ENCODE measurements at places on chromosomes 6 and 20.

DNA sequence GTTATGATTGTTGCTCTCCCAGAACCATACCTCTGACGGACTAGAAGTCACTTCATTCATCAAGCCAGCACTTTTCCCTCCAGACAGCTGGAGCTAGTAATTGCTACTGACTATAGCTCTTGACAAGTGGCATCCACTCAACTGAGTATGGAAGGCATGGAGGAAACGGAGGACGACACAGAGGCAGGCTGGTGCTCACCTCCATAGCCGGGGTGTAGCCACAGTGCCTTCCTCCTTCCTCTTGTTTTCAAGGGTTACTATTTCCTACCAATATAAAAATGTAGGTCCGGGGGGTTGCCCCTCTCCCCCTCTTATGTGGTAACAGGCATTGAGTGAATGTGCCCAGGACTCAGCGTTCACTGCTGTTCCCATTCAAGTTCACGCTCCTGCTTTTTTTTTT is 23.5 kb upstream of the FOXC1 start:
- no peak for DNase-seq

DNA sequence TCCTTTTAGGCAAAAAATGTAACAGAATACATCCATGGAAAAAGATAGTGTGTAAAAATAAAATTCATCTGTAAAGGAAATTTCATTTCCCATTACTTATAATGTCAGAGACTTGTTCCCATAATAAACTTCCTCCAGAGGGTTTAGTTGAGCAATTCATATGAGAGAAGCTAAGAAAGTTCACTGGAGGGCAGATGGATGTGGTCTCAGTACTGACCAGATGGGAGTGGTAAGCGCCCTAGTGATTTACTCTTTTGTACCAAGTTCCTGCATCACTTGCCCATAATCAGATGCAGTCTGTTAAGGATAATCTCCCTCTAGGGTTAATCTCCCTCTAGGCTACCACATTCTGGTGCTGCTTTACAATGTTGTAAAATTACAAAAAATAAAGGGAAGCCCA is 61.7 kb downstream of the ESF1 start:
- no peak for DNase-seq

DNA sequence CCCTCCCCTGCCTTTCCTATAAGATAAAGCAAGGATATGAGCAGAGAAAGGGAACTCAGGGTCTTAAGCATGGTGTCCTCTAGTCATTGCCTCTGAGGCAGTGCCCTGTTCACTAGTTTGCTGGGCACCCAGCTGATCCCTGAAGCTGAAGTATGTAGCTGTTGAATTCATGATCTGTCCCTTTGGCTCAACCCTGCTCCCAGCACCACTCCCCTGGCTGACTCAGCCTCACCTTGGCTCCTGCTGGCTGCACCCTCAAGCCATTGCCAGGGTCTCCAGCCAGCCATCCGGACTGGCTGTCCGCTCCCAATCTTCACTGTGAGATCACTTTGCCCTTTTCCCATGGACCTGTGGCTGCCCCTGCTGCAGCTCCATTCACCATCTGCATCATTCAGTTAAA is 25.9 kb upstream of the UST start:
- DNase-seq = no peak

DNA sequence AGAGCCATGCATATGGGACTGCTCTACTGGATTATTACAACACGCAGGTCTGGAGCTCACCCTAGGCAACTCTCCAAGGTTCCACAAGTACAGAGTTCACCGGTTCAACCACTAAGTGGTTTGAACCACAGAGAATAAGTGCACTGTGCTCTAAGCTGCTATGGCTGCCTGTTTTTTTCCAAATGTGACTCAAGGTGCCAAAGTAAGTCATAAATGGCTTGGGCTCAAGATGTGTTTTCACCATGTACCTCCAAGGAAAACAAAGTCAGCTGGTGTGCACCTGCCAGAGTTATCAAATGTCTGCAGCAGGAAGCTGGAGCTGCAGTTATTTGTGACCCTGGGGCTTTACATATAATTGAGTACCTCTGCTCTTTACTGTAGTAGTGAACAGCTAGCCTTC is 76.7 kb downstream of the PREP start:
- no peak for DNase-seq

DNA sequence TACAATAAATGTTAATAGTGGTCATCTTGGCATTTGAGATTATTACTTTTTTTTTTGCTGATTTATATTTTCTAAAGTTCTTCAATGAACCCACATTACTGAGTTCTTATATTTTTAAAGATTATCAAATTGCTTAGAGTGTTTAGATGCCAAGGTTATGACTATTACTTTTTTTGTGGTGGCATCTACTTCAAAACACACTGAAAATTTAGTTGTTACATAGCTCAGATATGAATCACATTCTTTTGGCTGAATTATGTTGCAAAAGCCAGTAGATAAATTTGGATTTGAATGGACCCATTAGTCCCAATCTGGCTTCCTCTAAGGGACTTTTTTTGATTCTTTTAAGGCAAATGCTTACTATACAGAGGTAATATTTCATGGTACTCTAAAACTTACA is 8.9 kb downstream of the UTRN start:
- DNase-seq = no peak

- DNase-seq = no peak
These were observed 503 bp upstream of the GPLD1 start for GRCh38 chr6:24489881-24490280.

GRCh38 chr6:39836606-39837005 is 44.4 kb downstream of the DAAM2 start:
- no peak for DNase-seq

- no peak for DNase-seq
These were observed 128.8 kb upstream of the DTNBP1 start for GRCh38 chr6:15791448-15792181.

DNA sequence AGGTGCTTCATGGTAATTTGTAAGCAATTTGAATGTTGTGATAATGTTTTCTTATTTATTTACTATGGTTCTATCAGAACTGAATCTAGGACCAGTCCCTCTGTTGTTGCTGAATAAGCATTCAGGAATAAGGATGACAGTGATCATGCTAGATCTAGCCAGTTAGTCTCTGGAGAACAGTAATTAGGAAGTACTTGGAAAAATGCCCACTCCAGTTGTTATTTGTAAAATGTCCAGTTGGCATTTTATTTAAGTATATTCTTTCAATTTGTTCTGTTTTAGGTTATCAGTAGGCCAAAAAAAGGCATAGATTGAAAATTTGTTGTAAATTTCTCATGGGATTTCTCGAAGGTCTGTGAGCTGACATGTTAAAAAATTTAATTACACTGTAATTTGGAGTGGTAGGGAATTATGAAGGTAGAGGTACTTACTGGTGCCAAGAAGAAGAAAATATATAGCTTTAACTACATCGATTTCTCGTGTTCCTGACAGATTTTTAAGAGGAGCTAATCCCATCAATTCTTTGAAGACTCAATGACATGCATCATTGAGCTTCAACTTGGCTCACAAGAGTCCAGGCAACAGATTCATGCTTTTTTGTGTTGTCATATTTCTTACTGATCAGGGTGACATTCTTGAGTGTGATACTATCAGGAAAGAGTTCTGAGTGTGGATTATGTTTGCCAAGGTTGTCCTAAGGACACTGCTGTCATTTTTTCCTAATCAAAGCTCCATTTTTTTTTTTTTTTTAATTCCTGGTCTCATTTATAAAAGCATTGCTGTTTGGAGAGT is 177.3 kb downstream of the CARMIL1 start:
- no peak for DNase-seq

DNA sequence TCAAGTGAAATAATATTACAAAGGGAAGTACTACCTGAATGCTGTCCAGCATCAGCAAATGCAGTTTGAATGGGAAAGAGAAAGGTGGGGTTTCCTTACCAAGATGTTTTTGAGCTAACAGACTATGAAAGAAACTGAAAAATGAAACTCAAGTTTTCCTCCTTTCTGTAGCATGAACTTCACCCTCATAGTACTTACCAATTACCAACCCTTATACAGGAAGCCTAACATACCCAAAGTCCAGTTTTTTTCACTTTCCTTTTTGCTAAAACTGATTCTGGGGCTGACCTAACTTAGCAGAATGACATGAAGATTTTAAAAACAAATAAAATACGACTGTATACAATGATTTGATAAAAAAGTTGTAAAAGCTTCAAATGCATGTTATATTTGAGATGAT is 5.2 kb downstream of the ZNFX1 start:
- no peak for DNase-seq

DNA sequence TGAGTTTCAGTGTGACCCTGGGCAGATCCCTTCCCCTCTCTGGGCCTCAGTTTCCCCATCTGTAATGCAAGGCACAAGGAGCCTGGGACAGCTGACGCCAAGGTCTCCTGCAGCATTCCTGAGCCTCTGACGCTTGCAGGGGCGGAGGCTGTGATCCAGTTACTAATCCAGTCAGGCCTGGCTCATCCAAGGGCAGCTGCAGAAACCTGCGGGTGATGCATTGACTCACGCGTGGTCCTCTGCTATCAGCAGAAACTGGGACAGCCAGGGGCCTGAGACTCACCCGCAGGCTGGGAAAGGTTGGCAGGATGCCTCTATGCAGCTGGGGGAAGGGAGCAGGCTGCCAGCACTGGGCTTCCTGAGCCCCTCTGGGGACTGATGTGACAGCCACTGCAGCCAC is 65.0 kb upstream of the SIRPA start:
- no peak for DNase-seq

DNA sequence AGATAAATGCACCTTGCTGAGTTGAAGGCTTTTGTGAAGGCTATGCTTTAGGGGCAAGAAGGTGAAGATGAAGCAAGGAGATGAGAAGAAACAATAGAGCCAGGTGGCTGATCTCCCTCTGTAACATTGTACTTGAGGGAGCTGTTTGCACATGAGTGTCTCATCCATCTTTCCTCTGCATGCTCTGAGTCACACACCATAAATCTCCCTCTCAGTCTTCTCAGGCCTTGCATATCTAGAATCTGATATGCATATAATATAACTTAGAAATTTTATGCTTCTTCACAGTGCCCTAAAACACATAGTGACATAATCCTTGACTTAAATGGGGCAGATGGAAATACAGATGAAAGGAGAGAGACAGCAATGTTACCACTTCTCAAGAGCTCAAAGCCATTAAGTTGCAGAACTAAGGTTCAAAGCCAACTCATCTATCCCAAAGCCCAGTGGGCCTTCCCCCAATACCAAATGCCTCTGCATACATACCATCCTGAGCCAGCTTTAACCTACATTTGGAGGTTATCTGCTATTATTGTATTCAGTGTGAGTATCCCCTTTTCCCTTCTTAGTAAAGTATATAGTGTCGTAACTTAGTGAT is 62.4 kb upstream of the STXBP5 start:
- DNase-seq = no peak

GRCh38 chr20:58431134-58431533 is 42.1 kb downstream of the VAPB start:
- no peak for DNase-seq

DNA sequence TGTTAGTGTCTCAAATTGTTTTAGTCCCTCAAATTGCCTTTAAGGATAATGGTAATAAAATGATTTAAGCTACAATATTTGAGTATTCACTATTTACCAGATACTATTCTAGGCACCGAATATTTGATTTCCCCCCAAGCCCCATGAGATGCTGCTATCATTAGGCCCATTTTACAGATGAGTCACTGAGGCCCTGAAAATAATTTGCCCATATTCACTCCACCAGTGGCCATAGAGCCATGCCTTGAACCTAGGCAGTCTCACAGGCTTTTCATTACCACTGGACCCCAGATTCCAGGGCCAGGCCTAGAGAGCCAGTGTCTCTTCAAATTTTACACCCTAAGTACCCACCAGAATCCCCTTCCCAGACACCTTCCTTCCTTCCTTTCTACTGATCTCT is 133.7 kb downstream of the LINC00237 start:
- DNase-seq = no peak

GRCh38 chr6:24743265-24743943 is 24.4 kb upstream of the C6orf62 start:
- no peak for DNase-seq

DNA sequence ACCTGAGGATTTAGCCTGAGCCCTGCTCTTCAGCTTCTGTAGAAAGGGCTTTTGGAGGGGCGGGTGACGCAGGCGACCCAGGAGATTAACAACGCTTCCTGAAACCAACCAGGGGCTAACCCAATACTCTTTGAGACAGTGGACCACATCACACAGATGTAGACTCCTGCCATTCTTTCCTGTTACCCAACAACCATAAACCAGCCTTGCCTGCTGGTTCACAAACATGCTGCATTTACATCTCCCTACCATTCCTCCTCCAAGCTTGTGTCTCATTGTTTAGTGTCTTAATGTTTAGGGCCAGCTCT is 28.3 kb downstream of the PPP1R16B start:
- DNase-seq = peak; percentile 54

- DNase-seq = peak; percentile 67
These were observed 2.9 kb downstream of the RXRB start for GRCh38 chr6:33197431-33198048.

DNA sequence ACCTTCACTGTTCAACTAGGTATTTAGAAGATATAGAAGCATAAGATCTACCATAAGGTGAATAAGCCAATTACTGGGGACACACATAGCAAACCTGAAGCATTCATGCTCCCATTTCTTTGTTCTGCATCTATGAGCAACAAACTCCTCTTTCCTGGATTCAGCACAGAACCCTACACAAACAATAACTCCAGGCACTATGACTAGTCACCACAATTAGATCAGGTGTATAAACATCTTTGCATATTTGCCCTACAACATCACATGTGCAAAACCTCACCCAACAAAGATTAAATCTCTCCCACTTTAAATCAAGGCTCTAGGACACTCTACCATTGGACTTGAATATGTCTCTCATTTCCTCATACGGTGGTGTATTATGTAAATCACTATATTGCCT is 652.3 kb downstream of the EPHA7 start:
- no peak for DNase-seq

- no peak for DNase-seq
These were observed 29.5 kb upstream of the LYRM2 start for GRCh38 chr6:89667872-89668556.

DNA sequence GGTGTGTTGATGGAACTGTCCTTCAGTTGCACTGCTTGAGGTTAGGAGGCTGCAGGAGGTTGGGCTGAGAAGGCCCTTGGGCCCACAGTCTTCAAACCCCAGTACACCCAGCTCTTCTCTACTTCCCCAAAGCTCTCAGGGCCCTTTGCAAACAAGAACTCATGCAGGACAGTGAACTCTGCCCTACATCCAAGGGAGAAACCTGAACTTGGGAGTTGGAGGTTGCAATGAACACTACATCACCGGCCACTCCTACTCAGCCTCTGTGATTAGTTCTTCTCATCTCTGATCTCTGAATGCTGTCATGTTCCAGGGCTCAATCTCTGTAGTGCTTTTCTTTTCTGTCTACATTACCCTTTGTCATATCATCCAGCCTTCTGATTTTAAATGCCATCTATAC is 148.5 kb upstream of the PDE7B start:
- no peak for DNase-seq

- no peak for DNase-seq
These were observed 91.1 kb upstream of the THBS2 start for GRCh38 chr6:169344750-169345065.

- peak; percentile 5 for DNase-seq
These were observed 296.9 kb downstream of the PLCB1 start for GRCh38 chr20:8428988-8429387.

Data from CD4-positive, alpha-beta T cell treated with Interleukin-21 for 1 hour (primary cell).